ENCODE measurements at places on chromosomes 4 and X. TPM values are rescaled to one million over a fixed set of nuclear protein-coding genes. Genes with fewer than 3 reads are reported as not detected.

Gene GABRB1
- not detected for total RNA-seq

DNA sequence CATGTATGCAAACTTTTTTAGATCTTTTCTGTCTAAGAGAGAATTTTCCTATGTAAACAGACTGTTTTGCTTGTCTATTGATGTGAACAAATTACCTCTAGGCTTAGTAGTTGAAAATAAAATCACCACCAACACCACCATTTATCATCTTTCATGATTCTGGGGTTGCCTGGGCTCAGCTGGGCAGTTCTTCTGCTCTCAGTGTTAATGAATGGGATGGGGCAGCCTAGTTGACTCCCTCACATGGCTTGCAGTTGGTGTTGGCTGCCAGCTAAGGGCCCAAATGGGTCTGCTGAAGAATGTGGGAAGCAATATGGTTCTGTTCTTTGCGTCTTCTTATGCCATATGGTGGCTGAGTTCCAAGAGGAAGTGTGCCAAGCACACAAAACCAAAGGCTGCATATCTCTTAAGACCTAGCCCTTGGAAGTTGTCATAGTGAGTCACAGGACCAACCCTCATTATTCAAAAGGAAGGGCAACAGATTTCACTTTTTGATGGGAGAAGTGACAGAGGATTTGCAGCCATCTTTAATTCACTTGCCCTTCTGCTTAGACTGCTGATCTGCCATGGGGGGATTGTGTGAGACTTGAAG lies 17.9 kb downstream of the REELD1 start:
- peak; percentile 74 for ATAC-seq

Gene SMIM10L2A
- total RNA-seq = 1.4 TPM

DNA sequence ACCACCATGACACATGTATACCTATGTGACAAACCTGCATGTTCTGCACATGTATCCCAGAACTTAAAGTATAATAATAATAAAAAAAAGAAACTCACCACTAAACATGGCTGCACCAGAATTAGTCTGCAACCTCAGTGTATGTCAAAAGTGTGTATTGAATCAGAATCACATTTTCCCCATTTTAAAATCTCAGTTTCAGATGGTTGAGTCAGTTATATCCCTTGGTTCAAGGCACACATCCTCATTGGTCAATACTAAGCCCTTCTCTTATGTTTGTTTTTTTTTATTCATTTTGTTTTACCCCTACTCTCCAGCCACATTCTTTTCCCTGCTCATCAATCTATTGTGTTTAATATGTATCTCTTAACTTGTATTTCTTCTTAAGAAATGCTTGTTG lies 57.8 kb upstream of the ANXA3 start:
- ATAC-seq = no peak

DNA sequence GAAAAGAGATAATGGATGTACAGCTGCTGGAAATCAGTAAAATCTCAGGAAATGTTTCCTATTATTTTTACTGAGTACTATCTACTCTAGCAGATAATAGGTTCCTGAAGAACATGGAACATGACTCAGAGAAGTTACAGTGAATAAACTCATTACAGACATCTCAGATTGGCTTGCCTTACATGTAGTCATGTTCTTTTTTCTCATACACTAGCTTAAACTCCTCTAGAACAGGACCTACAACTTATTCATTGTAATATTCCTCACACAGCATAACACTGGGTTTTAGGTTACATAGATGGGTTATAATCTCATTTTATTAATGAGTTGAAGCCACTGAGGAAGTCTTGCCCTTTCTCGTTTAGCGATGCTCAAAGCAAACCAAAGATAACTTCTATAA lies 86.9 kb upstream of the BMP2K start:
- ATAC-seq = peak; percentile 76

DNA sequence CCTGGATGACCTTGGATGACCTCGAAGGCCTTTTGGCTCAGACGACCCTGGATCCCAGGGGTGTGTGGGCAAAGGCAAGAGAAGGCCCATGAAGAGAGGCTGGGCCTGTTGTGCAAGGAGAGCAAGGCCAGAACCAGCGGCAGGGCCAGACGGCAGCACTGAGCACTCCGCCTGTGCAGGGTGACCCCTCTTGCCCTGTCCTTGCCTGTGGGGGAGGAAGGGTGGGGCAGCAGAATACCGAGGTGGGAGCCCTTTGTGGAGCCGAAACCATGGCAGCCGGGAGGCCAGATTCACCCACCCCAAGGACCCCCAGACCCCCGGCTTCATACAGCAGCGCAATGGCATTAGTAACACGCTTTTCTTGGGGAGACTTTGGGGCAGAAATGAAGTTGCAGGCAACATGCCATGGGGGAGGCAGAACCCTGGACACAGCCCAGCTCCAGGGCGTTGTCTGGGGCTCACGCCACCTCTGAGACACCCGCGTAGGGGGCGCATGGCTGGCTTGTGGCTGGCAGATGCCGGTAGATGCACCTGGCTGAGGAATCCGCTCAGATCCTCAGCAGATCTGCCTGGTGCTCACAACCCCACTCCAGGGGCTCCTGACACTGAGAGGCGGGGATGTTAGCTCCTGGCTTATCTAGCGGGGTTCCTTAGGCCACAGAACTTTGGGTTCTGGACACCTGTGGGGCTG lies 114.5 kb downstream of the FAM53A start:
- ATAC-seq = no peak

Gene ANKRD17
- total RNA-seq = 38.9 TPM

DNA sequence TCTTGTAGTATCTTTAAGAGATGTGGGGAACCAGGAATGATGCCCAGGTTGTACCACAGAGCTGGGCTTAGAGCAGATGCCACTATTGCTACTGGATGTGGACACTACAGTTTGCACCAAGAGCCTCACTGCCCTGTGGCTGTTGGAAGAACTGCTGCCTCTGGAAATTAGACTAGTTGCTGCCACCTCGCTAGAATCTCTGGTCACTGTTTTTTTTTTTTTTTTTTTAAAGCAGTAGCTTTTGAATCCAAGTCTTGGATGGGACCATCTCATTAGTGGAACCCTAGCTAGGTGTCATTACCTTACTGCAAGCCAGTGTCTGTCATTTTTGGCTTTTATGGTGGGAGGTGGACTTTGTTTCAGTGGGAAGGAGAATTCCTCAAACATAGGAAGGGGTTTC lies 105.5 kb downstream of the ARHGAP10 start:
- no peak for ATAC-seq

GRCh38 chr4:97841512-97841911 lies 301.8 kb downstream of the STPG2 start:
- no peak for ATAC-seq

Gene GPM6B
- total RNA-seq = 3.6 TPM

Gene LRCH2
- total RNA-seq = 0.12 TPM

GRCh38 chr4:92791871-92792440 lies 488.2 kb downstream of the GRID2 start:
- ATAC-seq = no peak

DNA sequence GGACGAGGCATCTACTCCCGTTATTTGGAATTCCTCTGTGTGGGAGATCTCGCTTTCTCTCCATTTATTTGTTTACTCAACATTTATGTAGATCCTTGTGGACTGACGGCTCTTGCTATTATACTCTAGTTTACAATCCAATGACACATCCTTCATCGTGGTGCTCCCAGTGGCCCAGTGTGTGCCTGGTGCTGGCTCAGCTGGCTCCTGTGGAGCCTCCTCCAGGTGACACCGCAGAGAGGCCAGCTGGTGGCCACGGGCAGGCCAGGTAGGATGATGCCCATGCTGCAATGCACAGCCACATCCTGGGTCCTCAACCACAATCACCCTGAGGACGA lies 84.0 kb upstream of the AFAP1 start:
- no peak for ATAC-seq

Gene COL25A1
- 0.04 TPM for total RNA-seq

Gene AKAP14
- not detected for total RNA-seq

DNA sequence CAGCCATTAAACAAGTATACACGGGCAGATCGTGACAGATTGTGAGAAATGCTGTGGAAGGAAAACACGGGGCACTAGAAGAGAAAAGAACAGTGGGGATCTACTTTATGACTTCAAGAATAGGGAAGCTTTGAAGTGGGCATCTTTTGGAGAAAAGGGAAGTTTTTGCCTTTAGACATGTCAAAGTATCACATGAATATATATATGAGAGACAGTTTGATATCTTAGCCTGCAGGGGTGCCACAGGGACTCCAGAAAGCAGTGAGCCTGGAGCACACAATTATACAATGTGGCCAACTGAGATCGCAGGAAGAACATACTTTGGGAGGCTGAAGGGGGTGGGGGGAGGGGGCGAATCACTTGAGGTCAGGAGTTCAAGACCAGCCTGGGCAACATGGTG lies 35.7 kb downstream of the RELL1 start:
- ATAC-seq = no peak

DNA sequence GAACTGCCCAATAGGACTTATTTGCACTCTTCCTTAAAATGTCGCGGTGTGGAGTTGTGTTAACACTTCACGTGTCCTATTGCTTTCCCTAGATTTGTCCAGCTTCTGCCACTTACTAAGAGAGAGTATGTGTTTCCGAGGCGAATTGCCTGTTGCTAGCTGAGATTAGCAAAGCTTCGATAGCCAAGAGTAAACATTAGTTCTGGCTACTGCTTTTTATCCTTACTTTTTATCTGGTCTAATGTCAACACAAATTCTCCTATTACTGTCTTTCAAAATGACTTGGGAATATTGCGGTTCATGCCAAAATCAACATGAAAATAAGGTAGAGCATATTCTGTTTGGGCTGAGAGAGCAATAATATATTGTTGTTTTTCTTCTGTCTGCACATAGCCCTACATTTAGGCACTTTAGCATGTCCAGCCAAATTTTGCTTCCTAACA lies 90.4 kb upstream of the VEGFC start:
- ATAC-seq = no peak

- ATAC-seq = no peak
Observed at GRCh38 chr4:89273741-89274141, 33.9 kb downstream of the GPRIN3 start.

DNA sequence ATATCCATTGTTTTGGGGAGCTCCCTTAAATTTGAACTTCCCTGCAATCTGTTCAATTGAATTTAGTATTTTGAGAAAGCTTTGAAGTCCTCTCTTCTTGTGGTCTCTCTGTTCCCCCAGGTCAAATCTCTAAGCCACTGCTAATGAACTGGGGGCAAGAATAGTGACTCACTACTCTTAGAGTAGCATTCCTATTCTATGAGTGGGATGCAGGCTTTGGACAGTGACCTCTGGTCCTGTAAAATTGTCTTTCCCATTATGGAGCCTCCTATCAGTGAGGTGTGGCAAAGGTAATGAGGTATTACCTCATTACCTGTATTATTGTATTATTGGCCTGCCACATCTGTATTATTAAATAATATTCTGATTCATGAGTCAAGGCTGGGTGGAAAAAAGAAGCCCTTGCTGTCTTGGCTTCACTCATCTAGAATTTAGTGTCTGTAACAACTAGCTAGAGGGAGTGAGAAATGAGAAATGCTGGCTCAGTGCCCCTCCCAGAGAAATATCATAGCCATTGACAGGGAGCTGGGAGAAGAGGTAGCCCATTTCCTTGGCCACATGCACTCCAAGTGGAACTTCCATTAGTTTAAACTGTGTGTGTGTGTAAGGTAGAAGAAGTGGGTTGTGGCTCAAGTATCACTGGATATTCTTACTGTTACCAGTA lies 393.9 kb upstream of the CTSO start:
- ATAC-seq = no peak

Gene PARM1
- 1.8 TPM for total RNA-seq

Gene KIAA1210
- total RNA-seq = not detected

GRCh38 chr4:147620315-147620714 lies 3.1 kb downstream of the TMEM184C start:
- ATAC-seq = no peak

Gene CXCL11
- 0.24 TPM for total RNA-seq

Gene SLC25A53
- 2.1 TPM for total RNA-seq

DNA sequence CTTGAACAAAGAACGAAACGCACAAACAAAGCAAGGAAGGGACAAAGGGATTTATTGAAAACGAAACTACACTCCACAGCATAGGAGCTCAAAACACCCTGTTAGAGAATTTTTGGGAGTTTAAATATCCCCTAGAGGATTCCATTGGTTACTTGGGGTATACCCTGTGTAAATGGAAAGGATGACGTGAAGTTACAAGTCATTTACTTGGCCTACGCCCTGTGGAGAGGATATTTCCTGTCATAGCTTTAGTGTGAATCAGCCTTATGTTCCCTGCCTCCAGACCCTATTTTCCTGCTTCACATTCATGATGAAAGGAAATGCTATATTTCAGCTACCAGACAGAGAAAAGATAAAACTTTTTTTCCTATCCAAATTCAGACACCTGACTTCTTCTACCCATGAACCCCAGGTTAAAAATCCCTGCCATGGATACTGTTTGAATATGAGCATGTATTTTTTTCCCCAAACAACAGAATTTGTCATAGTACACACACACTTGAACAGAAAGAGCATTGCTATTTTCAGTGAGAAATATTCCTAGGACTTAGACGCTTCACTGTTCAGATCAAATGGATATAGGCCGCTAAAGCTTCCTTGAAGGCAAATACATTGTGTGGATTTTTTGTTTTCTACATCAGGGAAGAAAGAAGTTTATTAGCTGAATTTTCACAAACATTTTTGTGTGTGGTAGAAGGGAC lies 20.4 kb downstream of the PIN4 start:
- ATAC-seq = no peak

GRCh38 chr4:93267747-93268146 lies 560.8 kb upstream of the ATOH1 start:
- no peak for ATAC-seq

Gene SHROOM3
- 20.7 TPM for total RNA-seq

Gene AMBN
- total RNA-seq = not detected

Gene FGF2
- total RNA-seq = 0.68 TPM

Gene ENPP6
- total RNA-seq = not detected

Gene MAN2B2
- total RNA-seq = 11.0 TPM

Gene CT45A5
- total RNA-seq = not detected

DNA sequence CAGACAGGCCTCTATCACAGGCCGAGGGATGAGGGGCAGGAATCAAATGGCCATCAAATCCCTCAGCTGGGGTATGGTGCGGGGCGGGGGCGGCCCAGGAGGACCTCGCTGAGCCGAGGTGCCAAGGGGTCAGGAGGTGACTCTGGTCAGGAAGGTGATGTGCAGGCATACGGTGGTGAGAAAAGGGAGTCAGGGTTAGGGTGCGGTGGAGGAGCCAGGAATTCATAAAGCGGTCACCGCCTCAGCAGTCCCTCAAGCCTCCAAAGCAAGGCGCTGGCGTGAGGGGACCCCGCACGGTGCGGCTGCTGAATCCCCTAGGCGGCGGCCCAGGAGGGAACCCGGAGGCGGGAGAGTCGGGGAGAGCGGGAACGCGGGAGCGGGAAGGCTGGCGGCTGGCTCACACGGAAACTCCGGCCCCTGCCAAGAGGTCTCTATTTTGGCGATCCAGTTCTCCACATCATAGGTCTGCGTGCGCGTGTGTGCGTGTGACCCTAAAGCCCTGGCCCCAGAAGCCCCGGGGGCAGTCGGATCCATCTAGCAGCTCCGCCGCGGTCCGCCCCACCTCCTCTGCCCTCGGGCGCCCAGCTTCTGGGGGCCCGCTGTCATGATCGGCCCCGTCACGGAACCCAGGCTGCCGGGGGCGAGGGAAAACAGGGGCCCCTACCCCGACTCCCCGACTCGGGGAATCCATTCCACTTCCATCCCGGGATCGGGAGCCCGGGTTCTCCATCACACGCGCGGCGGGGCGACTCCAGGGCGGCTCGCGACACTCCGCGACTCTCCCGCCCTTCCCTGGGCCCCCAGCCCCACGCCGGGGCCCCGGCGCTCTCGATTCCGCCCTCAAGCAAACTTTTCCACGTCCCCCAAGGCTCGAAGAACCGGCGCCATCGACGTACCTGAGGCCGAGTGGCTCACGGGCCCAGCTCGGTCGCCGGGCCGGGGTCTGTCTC lies 593 bp downstream of the ELF4 start:
- no peak for ATAC-seq
